ENCODE measurements at places on chromosomes 13 and 19. TPM values are rescaled to one million over a fixed set of nuclear protein-coding genes. Genes with fewer than 3 reads are reported as not detected.

DNA sequence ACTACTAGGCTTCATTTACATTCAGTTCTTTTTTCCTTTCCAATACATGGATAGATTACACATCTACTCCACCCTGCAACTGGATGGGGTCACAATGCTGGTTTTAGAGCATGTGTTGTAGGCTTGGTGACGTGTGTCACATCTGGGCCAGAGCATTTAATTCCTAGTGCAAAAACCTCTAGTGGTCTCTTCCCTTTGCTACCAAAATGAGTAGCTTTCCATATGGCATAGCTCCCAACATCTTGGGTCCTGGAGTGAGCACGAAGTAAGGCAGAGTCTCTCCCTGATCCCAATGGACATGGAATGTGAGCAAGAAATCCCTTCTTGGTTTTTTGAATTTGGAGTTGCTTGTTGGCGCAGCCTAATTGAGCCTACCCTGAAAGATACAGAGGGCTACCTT, 51.7 kb downstream of the TNFSF11 start:
- no peak for DNase-seq

DNA sequence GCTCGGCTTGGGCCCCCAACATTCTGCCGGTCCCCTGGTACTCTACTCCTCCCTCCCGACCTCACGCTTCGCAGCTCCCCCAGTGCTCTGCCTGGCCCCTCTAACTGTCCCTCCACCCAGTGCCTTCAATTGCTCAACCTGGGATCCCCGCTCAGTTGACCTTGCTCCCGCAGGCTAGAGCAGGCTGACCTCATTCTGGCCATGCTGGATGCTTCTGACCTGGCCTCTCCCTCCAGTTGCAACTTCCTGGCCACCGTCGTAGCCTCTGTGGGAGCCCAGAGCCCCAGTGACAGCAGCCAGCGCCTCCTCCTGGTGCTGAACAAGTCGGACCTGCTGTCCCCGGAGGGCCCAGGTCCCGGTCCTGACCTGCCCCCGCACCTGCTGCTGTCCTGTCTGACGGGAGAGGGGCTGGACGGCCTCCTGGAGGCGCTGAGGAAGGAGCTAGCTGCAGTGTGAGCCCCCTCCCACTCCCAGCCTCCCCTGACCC, 3.6 kb downstream of the GTPBP3 start:
- no peak for DNase-seq

GRCh38 chr13:71865874-71866334, 1.1 kb downstream of the DACH1 start:
- no peak for DNase-seq

The RYR1 gene
- 0.71 TPM for polyA plus RNA-seq

- DNase-seq, result no peak
Observed at GRCh38 chr13:95896301-95896700, 156.9 kb downstream of the UGGT2 start.

The ARRDC5 gene
- polyA plus RNA-seq, result 5.5 TPM

DNA sequence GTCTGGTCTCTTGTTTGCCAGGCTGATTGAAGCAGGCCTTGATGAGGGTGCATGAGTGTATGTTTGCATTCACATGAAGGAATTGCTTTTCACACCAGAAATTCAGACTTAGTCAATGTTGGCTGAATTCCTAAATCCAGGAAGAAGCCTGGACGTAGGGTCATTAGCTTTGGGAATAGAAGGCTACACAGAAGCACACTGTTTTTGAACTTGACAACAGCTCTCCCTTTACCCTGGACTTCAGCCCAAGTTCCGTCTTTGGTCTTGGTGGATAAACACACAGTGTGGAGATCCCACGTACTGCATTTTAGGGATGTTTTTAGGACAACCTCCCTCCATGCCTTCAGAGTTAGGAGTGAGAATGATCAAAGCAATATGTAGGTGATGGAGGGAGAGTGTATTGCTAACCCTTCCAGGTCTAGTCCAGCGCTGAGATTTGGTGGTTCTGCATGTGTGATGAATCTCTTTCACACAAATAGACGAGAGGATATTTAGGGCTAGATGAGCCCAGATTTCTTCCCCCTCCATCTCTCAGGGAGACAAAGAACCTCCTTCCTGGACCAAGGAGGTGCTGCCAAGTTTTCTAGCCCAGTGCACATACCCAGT, 22.8 kb downstream of the TM6SF2 start:
- no peak for DNase-seq

The ANKRD24 gene
- 0.48 TPM for polyA plus RNA-seq

The C19orf85 gene
- not detected for polyA plus RNA-seq

- no peak for DNase-seq
Observed at GRCh38 chr19:29552454-29553280, 26.9 kb downstream of the VSTM2B start.

GRCh38 chr13:98820744-98821371, 68.4 kb upstream of the SLC15A1 start:
- DNase-seq, result no peak

GRCh38 chr13:42525035-42525504, 48.9 kb upstream of the TNFSF11 start:
- DNase-seq, result no peak

- DNase-seq, result no peak
Observed at GRCh38 chr19:8305798-8306197, 2.4 kb downstream of the CD320 start.

The ERICH4 gene
- not detected for polyA plus RNA-seq

All from CD8-positive, alpha-beta memory T cell (primary cell).